ENCODE measurements at places on chromosomes 7 and 10.

GRCh38 chr10:113644185-113645120 is 19.4 kb downstream of the NRAP start:
- DNase-seq: no peak

DNA sequence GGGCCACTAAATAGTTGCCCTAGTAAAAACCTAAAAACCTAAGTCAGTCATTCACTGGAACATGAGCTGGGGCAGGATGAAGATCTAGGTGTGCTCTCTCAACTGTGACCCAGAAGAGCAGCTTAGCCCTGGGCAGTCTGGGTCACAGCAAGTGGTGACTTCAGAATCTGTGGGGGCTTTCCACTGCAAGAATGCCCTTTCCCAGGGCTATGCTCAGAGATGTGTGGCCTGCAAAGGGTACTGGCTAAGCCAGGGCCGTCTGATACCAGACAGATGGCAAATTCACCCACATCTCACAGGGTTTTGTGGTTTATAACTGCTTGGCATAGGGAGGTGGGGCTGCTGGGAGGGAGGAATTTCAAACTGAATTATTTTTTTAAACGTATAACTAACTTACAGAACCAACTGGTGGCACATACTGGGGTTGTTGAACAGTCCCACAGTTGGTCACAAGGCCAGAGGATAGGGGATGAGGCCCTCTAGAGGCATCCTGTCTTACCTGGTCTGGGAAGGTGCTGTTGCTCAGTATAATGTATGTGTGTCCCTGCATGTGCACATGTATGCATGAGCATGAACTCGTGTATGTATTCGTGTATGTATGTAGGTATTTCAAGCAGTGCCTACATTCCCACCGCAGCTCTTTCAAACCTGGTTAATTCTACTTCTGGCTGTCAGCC is 63.2 kb downstream of the PRPF18 start:
- no peak for DNase-seq

DNA sequence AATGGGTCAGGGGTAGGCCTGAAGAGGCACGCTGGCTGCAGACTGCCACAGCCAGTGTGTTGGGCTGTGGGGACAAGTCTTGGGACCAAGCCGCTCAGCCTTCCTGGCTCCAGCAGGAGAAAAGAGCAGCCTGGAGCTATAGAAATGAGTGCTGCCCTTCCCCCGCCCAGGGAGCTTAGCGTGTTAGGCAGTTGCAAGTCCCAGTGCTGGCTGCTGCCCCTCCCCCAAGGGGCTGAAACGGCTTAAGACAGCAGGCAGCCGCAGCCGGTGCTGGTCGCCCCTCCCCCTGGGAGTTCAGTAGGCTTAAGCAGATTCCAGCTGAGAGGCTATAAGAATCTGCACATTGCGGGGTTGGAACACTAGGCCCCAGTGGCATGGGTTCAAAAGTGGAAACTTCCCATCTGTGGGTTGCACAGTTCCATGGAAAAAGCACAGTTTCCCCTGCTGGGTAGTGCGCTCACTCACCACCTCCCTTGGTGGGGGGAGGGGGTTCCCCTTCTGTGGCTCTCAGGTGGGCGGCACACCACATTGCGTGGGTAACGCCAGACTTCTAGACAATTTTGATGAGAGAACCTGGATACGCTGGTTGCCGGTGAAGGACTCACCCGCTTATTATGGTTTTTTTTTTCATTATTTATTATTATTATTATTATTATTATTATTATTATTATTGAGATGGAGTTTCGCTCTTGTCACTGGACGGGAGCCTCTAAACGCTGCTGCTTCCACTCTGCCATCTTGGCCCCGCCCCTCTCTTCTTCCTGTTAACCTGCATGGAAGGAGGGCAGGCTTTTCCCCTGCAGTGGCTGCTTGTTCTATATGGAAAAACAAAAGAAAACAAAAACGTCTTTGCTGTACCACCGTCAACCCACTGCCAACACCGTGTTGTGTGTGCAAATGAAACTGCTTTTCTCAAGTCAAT is 151.1 kb downstream of the CXCL12 start:
- DNase-seq: no peak

DNA sequence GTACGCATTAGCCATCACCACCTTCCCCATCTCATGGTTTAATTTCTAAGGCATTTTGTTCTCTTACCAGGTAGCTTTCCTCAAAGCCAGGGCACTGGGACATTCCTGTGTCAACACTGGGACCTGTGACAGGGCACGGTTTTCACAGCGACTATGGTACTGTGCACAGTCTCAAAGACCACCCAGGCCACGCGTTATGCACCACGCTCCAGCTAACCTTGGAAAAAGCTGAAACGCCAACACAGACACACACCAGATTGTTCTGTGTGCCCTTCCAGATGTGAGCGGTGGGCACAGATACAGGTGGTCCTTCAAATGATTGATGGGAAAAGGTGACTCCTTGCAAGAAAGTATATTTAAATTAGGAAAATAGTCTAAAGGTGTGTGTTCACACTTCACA is 337.3 kb downstream of the WDR37 start:
- DNase-seq: peak; percentile 4

DNA sequence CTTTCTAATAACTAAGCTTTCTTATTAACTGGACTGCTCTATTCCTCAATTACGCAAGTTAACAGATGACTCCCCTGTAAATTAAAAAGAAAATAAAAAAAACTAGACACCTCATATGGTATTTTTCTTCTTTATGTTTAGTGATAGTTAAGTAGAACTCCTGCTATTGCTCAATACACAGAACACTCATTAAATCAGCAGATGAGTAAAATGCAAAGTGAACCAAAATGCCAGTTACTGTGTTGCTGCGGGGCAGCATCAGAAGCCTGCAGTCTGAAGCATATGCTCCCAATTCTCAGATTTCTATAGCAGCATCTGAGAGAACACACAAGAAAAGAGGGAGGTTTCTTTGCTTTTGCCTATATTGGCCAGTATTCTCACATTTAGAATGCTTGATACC is 28.4 kb downstream of the CDK6 start:
- DNase-seq: no peak

- DNase-seq: no peak
These were observed 380.5 kb upstream of the NFE2L3 start for GRCh38 chr7:25771491-25771890.

DNA sequence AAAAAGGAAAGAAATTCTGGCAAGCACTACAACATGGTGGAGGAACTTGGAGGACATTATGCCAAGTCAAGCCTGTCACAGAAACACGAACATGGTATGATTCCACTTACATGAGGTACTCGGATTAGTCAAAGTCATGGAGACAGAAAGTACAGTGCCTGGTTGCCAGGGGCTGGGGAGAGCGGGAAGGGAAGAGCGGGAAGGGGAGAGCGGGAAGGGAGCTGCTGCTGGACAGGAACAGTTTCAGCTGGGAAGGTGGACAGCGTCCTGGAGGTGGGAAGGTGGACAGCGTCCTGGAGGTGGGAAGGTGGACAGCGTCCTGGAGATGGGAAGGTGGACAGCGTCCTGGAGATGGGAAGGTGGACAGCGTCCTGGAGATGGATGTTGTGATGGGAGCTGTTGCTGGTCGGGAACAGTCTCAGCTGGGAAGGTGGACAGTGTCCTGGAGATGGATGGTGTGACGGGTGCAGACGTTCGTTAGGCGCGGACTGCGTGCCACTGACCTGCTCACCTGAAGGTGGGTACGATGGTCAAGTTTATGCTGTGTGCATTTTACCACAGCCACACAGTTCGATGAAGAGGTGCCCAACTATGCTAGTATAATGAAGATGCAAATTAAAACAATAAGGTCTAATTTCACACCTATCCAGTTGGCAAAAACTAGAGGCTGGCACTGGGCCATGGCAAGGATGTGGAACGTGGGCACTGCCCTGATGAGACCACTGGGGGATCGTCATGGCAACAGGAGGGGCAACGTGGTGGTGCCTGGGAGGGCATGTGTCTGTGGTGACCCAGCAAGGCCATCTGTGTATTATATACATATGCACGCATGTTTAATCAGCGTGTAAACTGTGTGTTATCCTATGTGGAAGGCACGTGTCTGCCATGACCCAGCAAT is 103.8 kb downstream of the NKX6-2 start:
- DNase-seq: no peak

DNA sequence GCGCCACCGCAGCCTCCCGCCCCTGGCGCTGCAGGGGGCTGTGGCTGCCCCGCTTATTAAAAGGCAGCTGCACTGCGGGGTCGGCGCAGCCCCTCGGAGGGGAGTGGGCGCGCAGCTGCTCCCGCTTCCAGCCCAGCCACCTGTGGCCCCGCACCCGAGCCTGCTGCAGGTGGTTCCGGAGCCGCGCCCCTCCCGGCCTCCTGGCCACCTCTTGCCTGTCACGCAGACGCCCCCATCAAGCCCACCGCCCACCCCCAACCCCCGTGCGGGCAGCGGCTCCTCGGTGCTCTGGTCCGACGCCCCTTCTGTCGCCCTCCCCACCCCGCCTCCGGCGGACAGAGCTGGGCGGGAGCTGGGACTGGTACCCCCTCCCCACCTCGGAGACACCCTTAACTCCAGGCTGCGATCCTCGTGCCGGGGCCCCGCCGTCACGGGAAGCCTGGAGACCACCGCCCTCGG is 549 bp downstream of the CALY start:
- no peak for DNase-seq

- DNase-seq: no peak
These were observed 58.5 kb downstream of the EBF3 start for GRCh38 chr10:129905553-129905952.

GRCh38 chr7:34128762-34129161 is 223.4 kb downstream of the BMPER start:
- no peak for DNase-seq

DNA sequence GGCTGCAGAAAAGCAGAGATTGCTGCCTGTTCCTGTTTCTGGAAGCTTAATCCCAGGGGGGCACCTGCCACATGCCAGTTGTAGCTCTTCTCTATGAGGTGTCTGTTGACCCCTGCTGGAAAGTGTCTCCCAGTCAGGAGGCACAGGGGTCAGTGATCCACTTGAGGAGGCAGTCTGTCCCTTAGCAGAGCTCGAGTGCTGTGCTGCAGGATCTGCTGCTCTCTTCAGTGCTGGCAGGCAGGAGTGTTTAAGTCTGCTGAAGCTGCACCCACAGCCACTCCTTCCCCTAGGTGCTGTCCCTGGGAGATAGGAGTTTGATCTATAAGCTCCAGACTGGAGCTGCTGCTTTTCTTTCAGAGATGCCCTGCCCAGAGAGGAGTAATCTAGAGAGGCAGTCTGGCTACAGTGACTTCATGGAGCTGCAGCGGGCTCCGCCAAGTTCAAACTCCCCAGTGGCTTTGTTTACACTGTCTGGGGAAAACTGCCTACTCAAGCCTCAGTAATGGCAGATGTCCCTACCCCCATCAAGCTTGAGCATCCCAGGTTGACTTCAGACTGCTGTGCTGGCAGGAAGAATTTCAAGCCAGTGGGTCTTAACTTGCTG is 57.6 kb upstream of the CROT start:
- DNase-seq: no peak

DNA sequence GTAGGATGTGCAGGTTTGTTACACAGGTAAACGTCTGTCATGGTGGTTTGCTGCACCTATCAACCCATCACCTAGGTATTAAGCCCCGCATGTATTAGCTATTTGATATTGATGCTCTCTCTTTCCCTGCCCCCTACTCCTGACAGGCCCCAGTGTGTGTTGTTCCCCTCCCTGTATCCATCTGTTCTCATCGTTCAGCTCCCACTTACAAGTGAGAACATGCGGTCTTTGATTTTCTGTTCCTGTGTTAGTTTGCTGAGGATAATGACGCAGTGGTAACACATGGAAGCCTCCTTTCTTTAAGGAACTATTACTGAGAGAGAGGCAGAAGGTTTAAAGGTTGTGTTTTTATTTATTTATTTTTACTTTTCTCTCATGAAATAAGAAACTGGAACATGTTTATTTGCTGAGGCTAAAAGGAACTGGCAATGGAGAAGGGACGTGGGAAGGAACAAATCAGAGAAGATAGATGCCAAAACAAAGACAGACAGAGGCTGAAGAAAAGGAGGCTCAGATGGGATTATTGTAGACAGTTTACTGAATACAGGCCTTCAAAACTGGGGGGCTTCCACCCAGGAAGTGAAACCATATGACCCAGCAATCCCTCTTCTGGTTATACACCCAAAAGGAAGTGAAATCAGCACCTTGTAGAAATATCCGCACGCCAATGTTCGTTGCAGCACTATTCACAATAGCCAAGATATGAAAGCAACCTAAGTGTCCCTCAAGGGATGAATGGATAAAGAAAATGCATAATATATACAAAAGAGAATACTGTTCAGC is 556.3 kb downstream of the GRM8 start:
- DNase-seq: no peak

GRCh38 chr10:10612151-10612550 is 405.5 kb upstream of the CELF2 start:
- no peak for DNase-seq

DNA sequence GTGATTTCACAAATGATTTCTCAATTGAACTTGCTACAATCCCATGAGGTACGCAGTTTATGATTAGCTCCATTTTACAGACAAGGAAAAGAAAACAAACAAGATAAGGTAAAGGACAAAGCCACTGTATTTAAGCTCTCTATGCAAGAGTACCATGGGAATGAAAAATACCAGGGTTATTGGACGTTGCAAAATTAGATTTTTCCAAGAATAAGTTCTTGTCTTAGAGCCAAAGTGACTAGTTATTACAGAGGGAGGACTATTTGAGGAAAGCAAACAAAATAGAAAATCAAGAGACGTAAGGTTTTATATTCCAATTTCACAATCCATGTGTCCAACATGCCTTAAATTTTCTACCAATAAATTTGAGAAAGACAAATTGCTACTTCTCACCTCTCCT is 97.9 kb upstream of the PTN start:
- DNase-seq: no peak

GRCh38 chr7:19203686-19204085 is 58.5 kb upstream of the FERD3L start:
- no peak for DNase-seq

DNA sequence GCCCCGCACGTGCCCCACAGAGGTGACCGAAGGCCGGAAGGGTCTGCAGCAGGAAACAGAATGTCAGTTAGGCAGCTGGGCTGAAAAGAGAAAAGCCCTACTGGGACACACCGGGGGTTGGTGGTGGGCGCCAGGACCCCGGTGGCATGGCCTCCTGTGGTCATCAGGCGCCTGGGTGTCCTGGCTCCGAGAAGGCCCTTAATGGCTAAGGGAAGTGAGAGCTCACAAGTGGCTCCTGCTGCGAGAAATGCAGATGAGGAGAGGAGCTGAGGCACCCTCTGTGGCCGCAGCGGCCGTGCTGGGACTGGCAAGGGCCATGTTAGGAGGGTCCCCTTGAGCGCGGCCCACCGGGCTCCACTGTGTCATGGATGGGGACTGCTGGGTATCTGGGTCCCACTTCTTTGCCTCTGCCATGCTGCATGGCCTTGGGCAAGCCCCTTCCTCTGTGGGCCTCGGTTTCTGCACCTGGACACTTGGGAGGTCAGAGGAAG is 79.2 kb upstream of the GNA12 start:
- DNase-seq: no peak

DNA sequence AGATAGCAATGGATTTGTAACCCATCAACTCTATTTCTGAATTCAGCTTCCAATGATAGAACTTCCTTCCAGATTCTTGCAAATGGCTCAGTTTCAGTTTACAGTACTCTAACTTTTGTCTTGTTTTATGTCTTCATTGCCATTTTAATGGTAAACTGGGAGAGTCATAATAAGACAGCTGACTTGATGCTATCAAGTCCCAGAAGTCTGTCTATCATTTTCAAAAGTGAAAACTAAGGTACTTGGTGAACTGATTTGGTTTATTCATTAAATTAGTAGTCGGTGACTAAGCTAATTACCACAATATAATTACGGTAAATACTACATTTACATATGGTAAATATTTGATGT is 25.0 kb downstream of the RTKN2 start:
- no peak for DNase-seq
